ENCODE measurements at places on chromosomes 1 and 21.

- no peak for DNase-seq
Observed at GRCh38 chr1:26530895-26531598, 1.5 kb downstream of the RPS6KA1 start.

GRCh38 chr1:62875676-62876075 lies 91.7 kb downstream of the ATG4C start:
- no peak for DNase-seq

- no peak for DNase-seq
Observed at GRCh38 chr1:171140401-171140800, 44.7 kb upstream of the FMO2 start.

GRCh38 chr1:25973610-25974321 lies 24.1 kb downstream of the PAFAH2 start:
- DNase-seq = no peak

DNA sequence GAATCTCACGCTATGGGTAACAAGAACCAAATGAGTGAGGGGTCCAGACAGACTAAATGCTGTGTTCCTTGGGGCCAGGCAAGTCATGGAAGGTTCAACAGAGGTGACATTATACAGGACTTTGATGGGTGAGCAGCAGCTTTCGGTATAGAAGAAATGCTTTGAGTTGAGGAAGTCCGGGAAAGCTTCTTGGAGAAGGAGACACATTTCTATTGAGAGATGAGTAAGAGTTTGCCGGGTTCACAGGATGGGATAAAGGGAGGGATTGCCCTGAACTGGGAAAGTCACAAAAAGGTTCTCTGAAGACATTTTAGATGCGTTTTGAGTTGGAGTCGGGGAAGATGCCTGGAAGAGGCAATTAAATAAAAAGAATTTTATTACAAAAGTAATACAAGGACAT lies 580 bp upstream of the AZIN2 start:
- DNase-seq = no peak

DNA sequence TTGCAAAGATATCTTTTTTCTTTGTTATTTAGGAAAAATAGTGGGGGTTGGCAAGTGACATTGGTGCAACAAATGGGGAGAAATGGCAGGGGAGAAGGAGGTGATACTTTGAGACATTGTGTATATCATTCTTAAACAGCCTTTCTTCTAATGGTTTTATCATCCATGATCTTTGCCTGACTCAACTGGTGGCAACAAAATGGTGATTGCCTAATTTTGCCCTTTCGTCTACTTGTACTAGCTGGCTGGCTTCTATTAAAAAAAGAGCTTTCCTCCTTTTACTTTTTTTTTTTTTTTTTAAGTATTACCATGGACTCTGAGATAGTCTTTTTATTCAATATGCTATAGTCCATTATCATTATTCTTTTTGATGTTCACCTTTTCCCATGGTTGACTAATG lies 27.7 kb downstream of the DESI2 start:
- no peak for DNase-seq

GRCh38 chr1:245614476-245614875 lies 459.7 kb downstream of the KIF26B start:
- no peak for DNase-seq

DNA sequence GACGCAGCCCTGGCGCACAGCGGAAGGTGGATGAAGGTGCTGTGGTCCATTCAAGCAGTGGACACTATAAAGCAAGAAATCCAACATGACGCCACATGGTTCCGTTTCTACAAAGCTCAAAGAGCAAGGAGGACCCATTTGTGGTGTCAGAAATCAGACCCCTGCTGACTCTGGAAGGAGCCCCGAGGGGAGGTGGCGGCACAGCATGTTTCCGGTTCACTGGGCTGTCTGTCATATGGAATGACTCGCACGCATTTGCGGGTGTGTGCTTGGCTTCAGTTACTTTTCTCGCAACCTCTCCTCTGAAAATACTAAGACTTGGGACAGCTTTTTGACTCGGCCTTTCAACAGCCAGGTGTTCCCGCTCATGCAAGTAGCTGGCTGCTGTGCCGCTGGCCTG lies 29.1 kb upstream of the LRRC47 start:
- DNase-seq = no peak

GRCh38 chr1:77412069-77412819 lies 130.4 kb downstream of the AK5 start:
- DNase-seq = no peak

DNA sequence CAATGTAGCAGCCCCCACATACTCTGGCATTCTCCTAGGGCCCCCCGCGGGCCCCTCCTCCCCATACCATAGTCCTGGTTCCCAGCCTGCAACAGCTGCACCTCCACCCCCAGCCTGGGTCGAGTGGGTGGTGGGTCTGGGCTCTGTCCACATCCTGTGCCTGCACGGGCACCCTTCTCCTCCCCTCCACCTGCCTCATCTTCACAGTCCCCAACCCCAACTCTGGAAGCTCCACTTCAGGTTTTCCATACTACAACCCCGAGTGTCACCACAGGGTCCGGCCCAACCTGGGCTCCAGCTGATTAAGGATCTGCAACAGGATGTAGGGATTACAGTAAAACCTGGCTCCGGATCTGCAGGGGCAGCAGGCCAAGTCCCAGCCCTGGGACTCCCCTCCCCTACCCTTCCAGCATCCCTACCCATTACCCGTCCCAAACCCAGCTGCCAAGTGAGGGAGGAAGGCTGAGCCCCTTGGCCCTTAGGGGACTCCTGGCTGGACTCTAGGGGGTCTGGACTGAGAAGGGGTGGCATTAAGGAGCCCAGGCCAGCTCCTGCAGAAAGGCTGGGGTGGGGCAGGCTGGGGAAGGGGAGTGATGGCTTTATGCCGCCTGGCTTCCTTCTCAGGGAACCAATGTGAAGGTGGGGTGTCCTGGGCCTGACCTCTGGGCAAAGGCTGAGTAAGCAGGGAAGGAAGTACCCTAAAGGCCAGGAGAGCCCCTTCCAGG lies 116.8 kb downstream of the CASZ1 start:
- DNase-seq = no peak

DNA sequence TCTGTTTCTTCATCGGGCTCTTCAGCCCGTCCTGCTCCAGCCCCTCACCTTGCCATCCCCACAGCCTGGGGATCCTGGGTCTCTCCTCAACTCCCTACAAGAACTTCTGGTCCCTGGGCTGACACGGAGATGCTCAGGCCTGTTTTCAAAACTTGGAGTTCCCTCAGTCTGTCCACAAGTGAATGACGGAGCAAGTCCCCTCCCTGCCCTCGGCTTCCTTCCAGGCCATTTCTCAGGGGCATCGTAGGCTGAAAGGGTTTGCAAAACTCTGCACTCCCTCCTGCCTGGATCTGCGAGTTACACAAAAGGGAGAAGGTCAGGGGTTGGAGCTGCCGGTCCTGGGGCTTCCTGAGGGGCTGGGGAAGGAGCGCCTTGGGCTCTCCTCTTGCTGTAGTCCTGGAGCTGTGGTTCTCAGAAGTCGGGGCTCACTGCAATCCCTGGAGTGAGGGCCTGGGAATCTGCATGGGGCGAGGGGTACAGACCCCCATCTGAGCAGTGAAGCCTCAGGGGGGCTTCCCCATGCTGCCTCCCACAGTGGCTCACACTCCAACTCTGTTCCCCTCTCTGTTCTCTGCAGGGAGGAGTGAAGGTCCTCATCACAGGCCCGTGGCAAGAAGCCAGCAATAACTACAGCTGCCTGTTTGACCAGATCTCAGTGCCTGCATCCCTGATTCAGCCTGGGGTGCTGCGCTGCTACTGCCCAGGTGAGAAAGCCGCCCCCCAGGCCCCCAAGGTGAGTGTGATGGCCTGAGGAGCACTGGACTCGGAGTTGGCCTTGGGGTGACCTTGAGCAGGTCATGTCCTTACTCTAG lies 100.6 kb upstream of the VAMP3 start:
- no peak for DNase-seq
